Femur (tissue), 1 donor: ENCODE measurements at places on chromosomes 6 and 20.
A peak's percentile ranks its signal among the peaks of the same experiment; 100 is the strongest.

- DNase-seq = no peak
Observed at GRCh38 chr6:141848029-141848890, 284.5 kb upstream of the GJE1 start.

- DNase-seq = no peak
Observed at GRCh38 chr6:11848852-11849731, 70.5 kb upstream of the ADTRP start.

- no peak for DNase-seq
Observed at GRCh38 chr6:23989885-23990533, 136.0 kb upstream of the NRSN1 start.

DNA sequence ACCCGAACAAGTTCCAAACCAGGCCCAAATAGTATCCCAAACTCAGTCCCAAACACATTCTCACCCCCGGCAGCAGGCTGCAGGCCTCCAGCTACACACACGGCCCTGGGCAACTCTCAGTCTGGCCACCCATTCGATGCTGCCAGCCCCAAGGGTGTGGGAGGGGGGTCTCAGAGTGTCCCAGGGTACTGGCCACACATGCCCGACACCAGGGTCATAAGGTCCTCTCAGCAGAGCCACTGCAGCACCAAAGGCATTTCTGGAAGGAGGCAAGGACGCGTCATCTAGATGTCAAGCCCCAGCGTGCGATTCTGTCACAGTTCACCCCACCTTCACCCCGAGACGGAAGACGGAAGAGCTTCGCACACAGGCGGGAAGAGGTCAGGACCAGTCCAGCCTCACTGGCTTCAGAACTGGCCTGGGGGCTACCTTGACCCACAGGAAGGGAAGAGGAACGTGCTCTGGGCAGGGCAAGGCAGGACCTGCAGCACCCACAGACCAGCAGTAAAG, 9.5 kb downstream of the MYL9 start:
- no peak for DNase-seq

GRCh38 chr6:40552941-40553340, 34.2 kb downstream of the LRFN2 start:
- no peak for DNase-seq

DNA sequence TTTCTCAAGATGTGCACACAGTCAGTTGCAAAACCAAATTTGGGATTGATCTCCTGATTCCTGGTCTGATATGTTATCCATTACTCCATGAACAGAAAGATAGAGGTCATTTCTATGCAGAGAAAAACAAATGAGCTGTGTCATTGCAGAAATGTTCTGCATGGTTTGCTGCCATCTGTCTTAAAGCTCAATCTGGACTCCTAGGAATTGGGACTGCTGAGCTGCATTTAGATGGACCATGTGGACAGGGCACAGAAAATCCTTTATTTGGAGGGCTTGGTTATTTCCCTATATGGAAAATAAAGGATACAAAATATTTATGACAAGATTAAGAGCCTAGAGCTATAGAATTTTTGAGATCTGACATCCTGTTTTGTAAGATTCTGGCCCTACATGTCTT, 91.3 kb downstream of the ADGRB3 start:
- no peak for DNase-seq

GRCh38 chr6:89273816-89274215, 41.3 kb downstream of the GABRR2 start:
- DNase-seq = no peak

- peak; percentile 89 for DNase-seq
Observed at GRCh38 chr6:28399350-28400121, at the start of gene ZSCAN12. Gene ZSCAN12, minus strand, starts transcription at chr6:28399747. Its CDS starts 1,342 bp downstream, at chr6:28398405.

- DNase-seq = no peak
Observed at GRCh38 chr6:104983776-104984175, 26.9 kb downstream of the LIN28B start.

DNA sequence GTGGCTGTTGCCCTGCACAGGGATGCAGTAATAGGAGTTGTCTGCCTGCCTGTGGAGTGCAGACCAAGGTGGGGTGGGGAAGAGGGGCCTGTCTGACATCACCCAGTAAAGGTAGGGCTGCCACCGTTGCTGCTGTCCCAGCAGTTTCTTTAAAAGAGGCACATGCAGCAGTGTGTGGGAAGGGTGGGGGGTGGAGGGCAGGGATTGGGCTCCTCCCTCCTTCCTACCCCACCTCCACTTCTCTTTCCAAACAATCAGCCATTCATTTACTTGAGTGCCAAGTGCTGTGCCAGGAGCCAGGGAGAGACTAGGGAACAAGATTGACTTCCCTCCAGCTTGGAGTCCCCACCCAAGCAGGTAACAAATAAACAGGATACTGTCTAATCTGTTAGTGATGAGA, 66.8 kb upstream of the MYL9 start:
- DNase-seq = no peak

GRCh38 chr20:44142413-44142812, 44.6 kb downstream of the JPH2 start:
- peak; percentile 67 for DNase-seq

DNA sequence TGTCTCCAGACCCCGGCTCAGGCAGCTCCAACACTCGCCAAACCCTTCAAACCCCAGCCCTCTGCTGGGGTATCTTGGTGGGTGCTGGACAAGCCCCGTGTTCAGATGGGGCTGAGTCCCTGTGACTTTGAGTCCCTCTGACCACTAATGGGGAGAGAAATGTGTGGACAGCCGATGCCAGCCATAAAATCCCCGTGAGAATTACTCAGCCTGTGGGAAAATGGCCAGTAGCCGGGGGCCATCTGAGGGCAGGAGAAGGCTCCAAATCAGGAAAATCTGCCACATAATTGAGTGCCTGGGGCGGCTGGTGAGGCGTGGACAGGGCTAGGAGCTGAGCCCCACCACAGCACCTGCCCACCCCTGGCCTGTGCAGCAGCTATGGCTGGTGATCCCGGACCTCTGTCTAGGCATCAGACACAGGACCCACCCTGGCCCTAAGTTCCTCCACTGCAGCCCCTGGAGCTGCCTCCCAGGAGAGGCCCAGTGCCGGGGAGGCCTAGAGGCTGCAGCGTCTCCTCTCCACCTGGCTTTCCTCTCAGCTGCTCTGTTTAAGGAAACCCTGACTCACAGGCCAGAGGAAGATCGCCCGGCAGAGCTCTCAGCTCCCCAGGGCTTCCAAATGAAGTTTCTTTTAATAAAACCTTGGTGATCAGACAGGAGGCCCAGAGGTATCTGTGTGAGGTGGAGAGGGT, 53.7 kb upstream of the SLCO4A1 start:
- no peak for DNase-seq

GRCh38 chr6:129473546-129473945, 236.4 kb downstream of the ARHGAP18 start:
- no peak for DNase-seq

GRCh38 chr6:37257320-37257633, 295 bp upstream of the TBC1D22B start:
- no peak for DNase-seq

DNA sequence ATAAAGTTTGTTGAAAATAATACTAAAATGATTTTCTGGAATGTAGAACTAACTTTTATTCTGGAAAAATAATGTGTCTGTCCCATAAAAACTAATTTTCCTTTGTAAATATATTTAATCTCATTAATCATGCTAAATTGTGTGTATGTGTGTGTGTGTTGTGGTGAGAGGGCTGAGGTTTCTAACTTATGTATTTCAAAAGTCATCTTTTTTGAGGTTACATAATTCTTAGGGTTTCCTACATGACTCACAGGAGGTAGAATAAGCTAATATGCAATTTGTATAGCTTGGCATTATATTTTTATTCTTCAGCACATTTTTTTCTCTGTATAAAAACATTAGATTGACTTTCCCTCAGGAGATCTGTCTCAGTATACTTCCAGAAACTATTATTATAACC, 64.1 kb upstream of the CLVS2 start:
- no peak for DNase-seq

- no peak for DNase-seq
Observed at GRCh38 chr6:128276311-128276710, 244.1 kb downstream of the PTPRK start.

DNA sequence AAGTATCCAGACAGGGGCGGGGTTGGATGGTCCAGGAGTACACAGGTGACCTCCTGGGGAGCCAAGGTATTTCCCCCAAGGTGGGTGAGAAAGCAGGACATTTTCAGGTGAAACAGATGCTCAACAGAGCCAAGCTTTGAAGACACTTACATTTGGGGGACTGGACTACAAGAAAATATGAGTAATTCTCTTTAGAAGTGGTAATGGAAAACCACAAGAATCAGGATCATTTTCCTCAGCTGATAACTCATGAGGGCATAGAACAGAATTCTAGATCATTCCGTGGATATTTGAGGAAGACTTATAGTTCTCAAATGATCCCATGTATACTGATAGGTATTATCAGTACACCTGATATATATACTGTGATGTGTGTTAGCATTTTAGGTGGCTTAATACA, 89.9 kb downstream of the UST start:
- DNase-seq = no peak

DNA sequence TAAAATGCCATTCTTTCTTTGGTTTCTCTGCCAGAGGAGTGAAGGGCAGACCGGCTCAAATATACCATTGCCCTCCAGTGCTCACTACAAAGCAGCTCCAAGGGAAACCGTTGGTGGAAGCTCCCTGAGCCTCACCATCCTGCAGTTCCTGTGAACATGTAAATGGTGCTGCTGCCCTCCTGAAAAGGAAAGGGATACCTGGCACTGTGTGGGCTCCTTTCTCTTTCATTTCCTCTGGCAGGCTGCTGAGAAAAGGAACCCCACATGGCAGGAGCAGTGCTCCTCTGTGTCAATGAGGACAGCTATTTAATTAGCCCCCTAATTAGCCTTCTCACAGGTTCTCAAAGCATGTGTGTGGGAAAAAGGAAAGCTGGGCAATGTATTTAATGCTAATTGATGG, 142.5 kb downstream of the KLHL32 start:
- no peak for DNase-seq

- DNase-seq = no peak
Observed at GRCh38 chr6:155523821-155524651, 68.4 kb upstream of the NOX3 start.

GRCh38 chr6:159981403-159982245, 12.7 kb downstream of the IGF2R start:
- DNase-seq = no peak

DNA sequence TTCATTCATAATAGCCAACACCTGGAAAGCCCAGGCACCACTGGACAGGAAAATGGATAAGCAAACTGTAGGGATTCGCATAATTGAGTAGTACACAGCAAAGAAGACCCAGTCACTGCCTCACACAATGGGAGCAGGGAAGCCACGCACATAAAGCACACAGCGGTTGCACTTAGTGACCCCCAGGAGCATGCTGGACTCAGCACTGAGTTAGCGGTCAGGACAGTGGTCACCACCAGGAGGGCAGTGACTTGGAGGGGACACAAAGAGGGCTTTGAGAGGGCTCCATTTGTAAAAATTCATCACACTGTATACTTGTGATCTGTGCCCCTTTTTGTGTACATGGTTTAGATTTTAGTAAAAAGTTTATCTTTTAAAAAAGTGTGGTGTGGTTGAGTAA, 2.4 kb upstream of the BPIFB3 start:
- DNase-seq = no peak

GRCh38 chr20:18288749-18289267, 481 bp downstream of the ZNF133 start:
- DNase-seq = peak; percentile 34

DNA sequence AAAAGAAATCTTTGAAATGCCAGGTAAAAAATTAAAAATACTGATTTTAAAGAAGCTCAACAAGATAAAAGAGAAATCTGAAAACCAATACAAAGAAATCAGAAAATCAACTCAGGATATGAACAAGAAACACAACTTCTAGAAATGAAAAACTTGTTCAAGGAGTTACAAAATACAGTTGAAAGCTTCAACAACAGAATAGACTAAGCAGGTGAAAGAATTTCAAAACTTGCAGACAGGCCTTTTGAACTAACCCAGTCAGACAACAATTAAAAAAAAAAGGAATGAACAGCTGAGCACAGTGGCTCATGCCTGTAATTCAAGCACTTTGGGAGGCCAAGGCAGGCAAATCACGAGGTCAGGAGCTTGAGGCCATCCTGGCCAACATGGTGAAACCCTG, 57.8 kb downstream of the PDSS2 start:
- no peak for DNase-seq

DNA sequence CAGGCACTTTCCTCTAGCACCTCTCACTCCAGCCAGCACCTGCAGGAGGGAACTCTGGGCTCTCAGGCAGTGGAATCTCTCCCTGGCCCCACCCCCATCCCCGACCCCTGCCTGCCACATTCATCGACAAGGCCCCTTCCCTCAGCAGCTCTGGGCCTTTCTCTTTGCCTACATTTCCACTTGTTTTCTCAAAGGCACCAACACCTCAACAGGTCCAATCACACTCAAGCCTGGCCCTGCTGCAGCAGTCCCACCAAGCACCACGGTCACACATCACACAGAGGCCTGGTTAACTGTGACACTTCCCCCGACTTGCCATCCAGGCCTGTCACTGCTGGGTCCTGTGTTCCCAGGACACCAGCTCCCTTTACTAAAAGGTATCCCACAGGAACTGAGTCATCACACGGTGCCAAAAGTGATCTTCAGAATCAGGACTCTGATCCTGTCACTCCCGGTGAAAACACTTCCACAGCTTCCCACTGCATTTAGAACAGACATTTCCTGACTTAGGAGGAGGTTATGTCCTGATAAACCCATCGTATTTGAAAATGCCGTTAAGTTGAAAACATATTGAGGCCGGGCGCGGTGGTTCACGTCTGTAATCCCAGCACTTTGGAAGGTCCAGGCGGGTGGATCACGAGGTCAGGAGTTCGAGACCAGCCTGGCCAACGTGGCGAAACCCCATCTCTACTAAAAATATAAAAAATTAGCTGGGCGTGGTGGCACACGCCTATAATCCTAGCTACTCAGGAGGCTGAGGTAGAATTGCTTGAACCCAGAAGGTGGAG, 54.9 kb downstream of the MYH7B start:
- no peak for DNase-seq

GRCh38 chr6:19268117-19268516, 569.1 kb upstream of the ID4 start:
- DNase-seq = no peak

- DNase-seq = no peak
Observed at GRCh38 chr6:67885081-67886033, 749.7 kb upstream of the ADGRB3 start.

DNA sequence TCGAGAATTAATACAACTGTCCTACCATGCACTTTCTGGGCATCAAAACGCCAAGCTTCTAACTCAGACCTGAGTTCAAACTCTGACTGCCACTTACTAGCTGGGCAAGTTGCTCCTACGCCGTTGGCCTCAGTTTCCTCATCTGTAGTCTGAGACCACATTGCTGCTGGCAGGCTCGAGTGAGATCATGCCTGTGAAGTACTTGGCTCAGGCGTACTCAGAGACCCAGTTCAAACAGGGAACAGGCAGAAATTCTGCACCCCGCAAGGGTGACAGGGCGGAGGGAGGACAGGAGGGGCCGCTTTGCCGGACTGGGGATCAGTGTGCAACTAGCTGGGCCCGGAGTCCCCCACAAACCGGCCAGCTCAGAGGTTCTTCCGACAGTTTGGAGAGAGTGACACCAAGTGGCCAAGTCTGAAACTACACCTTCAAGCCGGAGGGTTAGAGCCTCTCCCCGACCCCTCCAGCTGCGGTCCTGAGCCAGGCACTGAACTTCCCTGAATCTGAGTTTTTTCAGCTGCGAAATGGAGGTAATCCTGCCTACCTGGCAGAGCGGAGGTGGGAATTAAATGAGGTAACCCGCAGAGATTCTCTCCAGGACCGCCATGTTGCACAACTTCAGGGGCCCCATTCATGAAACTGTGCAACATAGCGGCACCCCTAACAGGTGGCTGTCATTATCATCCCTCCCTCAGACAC, 46.0 kb upstream of the PTPN1 start:
- DNase-seq = peak; percentile 76
